H1 (cell line): ENCODE measurements at places on chromosomes 12 and 14. TPM values are rescaled to one million over a fixed set of nuclear protein-coding genes. Genes with fewer than 3 reads are reported as not detected.

- H3K27me3 ChIP-seq = no peaks in the 10 kb centered on the region
- H3K4me3 ChIP-seq = no peak overlapping the region
- DNase-seq = no peak
- H3K4me1 ChIP-seq = no peaks in the 10 kb centered on the region
- H3K36me3 ChIP-seq = no peaks in the 10 kb centered on the region
These were observed 1244.0 kb downstream of the AACS start for GRCh38 chr12:126309278-126309677.

- DNase-seq = no peak
- no peaks in the 10 kb centered on the region for H3K36me3 ChIP-seq
- no peak overlapping the region for H3K4me3 ChIP-seq
- H3K27me3 ChIP-seq = no peaks in the 10 kb centered on the region
These were observed 9.8 kb downstream of the FAM222A start for GRCh38 chr12:109723311-109723881.

The TGFB3 gene
- polyA plus RNA-seq = 0.86 and 1.5 TPM in 2 replicates

GRCh38 chr14:88821888-88822287 is 2.6 kb upstream of the TTC8 start:
- no peak overlapping the region for H3K27ac ChIP-seq
- no peak overlapping the region for H3K4me3 ChIP-seq
- no peaks in the 10 kb centered on the region for H3K4me1 ChIP-seq
- DNase-seq = no peak

GRCh38 chr12:108052260-108052659 is 76.8 kb upstream of the WSCD2 start:
- no peak for DNase-seq
- no peaks in the 10 kb centered on the region for H3K36me3 ChIP-seq
- no peaks in the 10 kb centered on the region for H3K4me1 ChIP-seq
- no peak overlapping the region for H3K27ac ChIP-seq
- H3K4me3 ChIP-seq = no peak overlapping the region

DNA sequence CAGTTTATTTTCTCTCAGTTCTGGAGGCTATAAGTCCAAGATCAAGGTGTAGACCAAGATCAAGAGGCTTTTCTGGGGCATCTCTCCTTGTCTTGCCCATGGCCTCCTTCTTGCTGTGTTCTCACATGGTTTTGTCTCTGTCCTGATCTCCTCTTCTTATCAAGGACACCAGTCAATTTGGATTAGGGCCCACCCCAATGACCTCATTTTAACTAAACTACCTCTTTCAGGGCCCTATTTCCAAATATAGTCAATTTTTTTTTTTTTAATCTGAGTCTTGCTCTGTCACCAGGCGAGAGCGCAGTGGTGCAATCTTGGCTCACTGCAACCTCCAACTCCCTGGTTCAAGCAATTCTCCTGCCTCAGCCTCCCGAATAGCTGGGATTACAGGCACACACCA is 50.8 kb downstream of the TSHR start:
- no peaks in the 10 kb centered on the region for H3K36me3 ChIP-seq
- H3K27me3 ChIP-seq = no peaks in the 10 kb centered on the region
- no peak overlapping the region for H3K27ac ChIP-seq
- DNase-seq = no peak

The OAS2 gene
- polyA plus RNA-seq = 0.06 TPM in 1 of 2 replicates, not detected in the other

DNA sequence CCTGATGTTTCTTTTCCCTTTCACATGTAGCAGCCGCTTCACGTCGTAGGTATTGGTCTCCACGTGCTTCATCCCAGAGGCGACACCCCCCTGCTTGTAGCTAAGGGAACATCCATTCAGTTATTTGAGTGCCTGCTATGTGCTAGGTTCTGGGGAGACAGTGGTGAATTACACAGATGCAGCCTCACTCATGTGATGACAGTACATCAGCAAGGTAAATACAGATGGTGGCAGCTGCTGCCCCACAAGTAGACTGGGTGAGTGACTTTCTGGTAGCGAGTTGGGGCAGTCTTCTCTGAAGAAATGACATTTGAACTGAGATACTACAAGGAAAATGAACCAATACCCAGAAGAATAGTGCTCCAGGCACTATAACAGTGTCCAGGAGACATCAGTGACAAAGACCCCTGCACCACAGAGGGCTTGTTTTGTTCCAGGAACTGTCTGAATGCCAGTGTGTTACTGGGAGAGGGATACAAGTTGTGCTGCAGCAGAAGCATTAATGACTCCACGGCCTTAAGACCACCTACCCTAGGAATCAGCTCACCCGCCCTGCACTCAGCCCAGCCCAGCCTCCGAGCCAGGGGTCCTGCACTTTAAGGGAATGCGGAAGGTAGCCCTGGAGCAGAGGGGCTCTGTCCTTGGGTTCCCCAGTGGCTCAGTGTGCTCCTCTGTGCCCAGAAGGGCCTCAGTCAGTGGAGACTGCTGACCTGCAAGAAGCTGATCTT is 7.3 kb downstream of the AVIL start:
- no peak overlapping the region for H3K4me3 ChIP-seq
- no peak overlapping the region for H3K27ac ChIP-seq
- no peaks in the 10 kb centered on the region for H3K36me3 ChIP-seq

DNA sequence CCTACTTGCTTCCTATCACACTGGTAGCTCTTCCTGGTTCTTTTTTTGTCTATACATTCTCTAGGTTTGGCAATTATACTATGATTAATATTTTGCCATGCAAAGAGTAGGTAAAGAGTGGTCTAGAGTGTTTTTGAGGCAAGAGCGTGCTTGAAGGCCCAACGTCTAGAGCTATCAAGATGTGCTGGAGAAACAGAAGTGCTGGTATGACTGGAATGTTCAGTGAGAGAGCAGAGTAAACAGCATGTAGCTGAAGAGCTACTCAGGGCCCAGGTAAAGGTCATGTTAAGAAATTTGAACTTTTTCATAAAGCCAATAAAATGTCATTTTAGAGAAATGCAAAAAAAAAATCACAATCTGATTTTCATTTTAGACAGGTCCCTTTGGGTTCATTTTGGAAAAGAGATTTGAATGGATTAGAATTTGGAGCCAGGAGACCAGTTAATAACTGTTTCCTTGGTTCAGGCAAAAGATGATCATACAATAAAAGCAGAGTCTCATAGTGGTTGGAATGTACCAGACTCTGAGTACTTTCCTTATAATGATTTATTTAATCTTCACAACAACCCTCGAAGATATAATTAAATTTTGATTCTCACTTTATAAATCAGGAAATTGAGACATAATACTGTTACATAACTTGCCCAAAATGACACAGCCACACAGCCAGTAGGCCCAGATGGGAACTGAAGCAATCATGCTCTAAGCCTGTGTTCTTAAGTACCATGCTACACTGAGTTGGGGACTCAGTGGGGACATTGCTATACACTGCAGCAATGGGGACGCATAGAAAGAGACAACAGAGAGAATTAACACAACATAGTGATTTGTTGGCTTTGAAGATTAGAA is 350.1 kb downstream of the NELL2 start:
- no peak overlapping the region for H3K27ac ChIP-seq
- H3K4me3 ChIP-seq = no peak overlapping the region
- DNase-seq = no peak
- no peaks in the 10 kb centered on the region for H3K27me3 ChIP-seq
- no peaks in the 10 kb centered on the region; the same call in 1 of the 2 replicates for H3K36me3 ChIP-seq
- no peaks in the 10 kb centered on the region for H3K4me1 ChIP-seq

GRCh38 chr14:42079911-42080310 is 473.2 kb downstream of the LRFN5 start:
- H3K36me3 ChIP-seq = no peaks in the 10 kb centered on the region
- H3K4me3 ChIP-seq = no peak overlapping the region
- H3K4me1 ChIP-seq = no peaks in the 10 kb centered on the region
- no peaks in the 10 kb centered on the region for H3K27me3 ChIP-seq
- no peak for DNase-seq
- H3K27ac ChIP-seq = no peak overlapping the region

DNA sequence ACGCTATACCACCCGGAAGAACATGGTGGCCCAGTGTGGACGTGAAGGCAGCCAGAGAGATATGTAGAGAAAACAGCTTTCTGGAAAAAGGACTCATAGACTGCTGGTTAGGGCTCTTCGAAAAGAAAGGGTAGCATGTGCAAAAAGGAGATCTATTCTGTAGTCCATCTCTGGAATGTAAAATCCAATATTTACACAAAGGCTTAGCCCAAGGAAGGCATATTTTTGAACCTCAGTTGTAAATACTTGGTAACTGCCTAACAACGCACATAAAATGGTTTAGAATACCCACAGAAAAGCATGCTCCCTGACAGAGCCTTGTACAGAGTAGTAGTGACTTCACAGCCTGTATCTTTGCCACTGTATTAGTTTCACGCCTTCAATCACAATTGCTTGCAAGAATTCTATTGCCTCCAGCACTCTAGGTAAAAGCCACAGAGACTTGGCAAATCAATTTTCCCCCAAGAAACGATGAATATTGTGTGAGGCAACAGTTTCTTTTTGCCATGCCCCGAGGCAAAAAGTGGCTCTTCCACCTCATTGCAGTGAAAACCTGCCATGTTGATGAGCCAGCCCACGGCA is 59.2 kb downstream of the TRIM9 start:
- H3K27ac ChIP-seq = no peak overlapping the region
- no peaks in the 10 kb centered on the region for H3K27me3 ChIP-seq
- no peak for DNase-seq
- H3K36me3 ChIP-seq = no peaks in the 10 kb centered on the region
- no peaks in the 10 kb centered on the region; the same call in 1 of the 2 replicates for H3K4me1 ChIP-seq

- no peaks in the 10 kb centered on the region for H3K36me3 ChIP-seq
- H3K4me3 ChIP-seq = no peak overlapping the region
- H3K4me1 ChIP-seq = peaks cover 3% of the 10 kb centered on the region
- no peak for DNase-seq
These were observed 180.7 kb downstream of the PHLDA1 start for GRCh38 chr12:75850721-75851462.

- DNase-seq = no peak
- H3K27ac ChIP-seq = no peak overlapping the region
- H3K4me3 ChIP-seq = no peak overlapping the region
- H3K27me3 ChIP-seq = no peaks in the 10 kb centered on the region
- H3K4me1 ChIP-seq = no peaks in the 10 kb centered on the region
- no peaks in the 10 kb centered on the region for H3K36me3 ChIP-seq
These were observed 5.1 kb upstream of the CNIH1 start for GRCh38 chr14:54446161-54446693.

DNA sequence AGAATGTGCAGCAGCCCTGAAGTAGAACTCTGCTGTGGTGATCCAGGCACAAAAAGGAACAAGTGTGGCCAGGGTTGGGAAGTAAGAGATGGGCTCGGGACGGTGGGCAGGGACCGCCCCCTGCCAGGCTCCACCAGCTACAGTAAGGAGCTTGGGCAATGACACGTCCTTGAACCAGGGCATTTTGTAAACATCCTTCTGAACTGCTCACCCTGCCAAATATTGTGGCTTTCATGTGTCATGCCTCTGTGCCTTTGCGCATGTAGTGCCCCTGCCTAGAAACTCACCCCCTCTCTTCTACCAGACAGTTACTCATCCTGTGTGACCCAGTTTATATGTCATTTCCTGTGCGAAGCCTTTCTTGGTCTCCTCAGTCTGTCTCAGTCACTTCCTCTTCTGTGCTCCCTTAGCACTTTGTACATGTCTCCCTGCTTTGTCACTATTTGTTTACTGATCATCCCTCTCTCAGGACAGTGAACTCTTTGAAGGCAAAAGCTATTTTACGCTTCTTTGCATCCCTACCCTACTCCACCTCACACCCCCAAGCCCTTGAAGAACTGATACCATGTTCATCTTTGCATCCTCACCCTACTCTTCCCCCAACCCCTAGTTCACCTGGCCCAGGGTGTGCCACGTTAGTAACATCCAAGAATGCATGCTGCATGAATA is 108.9 kb upstream of the PLEKHG7 start:
- no peaks in the 10 kb centered on the region for H3K4me1 ChIP-seq
- no peaks in the 10 kb centered on the region for H3K27me3 ChIP-seq
- H3K36me3 ChIP-seq = no peaks in the 10 kb centered on the region
- no peak overlapping the region for H3K27ac ChIP-seq
- no peak overlapping the region for H3K4me3 ChIP-seq

The OR4E2 gene
- polyA plus RNA-seq = not detected in 2 replicates

- no peak overlapping the region for H3K4me3 ChIP-seq
- H3K27ac ChIP-seq = no peak overlapping the region
- no peak for DNase-seq
- peaks cover 15% of the 10 kb centered on the region for H3K27me3 ChIP-seq
These were observed 2.6 kb downstream of the TESC start for GRCh38 chr12:117096501-117097042.

DNA sequence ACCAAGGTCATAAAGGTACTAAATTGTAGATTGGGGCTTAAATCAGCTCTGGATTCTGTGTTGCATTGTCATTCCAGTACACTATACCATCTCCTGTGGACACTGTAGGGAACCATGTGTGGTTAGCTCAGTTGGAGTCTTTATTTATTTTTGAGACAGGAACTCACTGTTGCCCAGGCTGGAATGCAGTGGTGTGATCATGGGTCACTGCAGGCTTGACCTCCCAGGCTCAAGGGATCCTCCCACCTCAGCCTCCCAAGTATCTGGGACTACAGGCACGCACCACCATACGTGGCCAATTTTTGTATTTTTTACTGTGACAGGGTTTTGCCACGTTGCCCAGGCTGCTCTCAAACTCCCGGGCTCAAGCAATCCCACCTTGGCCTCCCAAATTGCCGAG is 6.7 kb downstream of the PAPOLA start:
- H3K4me3 ChIP-seq = no peak overlapping the region
- H3K27ac ChIP-seq = no peak overlapping the region
- no peak for DNase-seq
- H3K27me3 ChIP-seq = no peaks in the 10 kb centered on the region
- no peaks in the 10 kb centered on the region for H3K36me3 ChIP-seq

GRCh38 chr12:70796989-70797388 is 123.5 kb downstream of the PTPRR start:
- H3K4me1 ChIP-seq = no peaks in the 10 kb centered on the region
- H3K27me3 ChIP-seq = no peaks in the 10 kb centered on the region
- DNase-seq = no peak

The HPD gene
- 0.28 and 0.48 TPM in 2 replicates for polyA plus RNA-seq

The APOF gene
- polyA plus RNA-seq = not detected in 2 replicates

The RGS6 gene
- polyA plus RNA-seq = 0.26 and 0.33 TPM in 2 replicates

The ALX1 gene
- polyA plus RNA-seq = 0.28 and 0.41 TPM in 2 replicates

- no peak overlapping the region for H3K4me3 ChIP-seq
- peaks cover 15% of the 10 kb centered on the region for H3K4me1 ChIP-seq
- H3K36me3 ChIP-seq = no peaks in the 10 kb centered on the region
- peak; percentile 50 for DNase-seq
- H3K27ac ChIP-seq = no peak overlapping the region
- no peaks in the 10 kb centered on the region for H3K27me3 ChIP-seq
These were observed 103.9 kb downstream of the ZFP36L1 start for GRCh38 chr14:68688872-68689371.

DNA sequence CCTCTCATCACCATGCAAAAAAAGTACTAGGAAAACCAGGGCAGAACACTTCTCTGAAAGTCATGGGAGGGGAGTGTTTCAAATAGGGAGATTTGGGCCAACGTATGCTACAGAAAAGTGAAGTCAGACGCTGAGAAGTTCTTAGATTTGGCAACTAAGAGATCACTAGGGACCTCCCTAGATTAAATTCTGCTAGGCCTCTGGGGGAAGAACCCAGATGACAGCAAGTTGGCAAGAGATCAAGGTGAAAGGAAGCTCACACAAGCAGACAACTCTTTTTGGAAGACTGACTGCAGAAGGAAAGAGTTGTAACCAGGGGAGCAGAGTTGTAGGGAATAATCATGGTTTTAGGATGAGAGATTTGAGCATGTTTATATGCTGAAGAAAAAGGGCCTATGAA is 20.7 kb downstream of the IQSEC3 start:
- H3K36me3 ChIP-seq = no peaks in the 10 kb centered on the region
- H3K27ac ChIP-seq = no peak overlapping the region
- H3K4me3 ChIP-seq = no peak overlapping the region
- no peaks in the 10 kb centered on the region; the same call in 1 of the 2 replicates for H3K4me1 ChIP-seq
- DNase-seq = no peak

The RBP5 gene
- 1.1 and 1.2 TPM in 2 replicates for polyA plus RNA-seq

The IL26 gene
- not detected in 2 replicates for polyA plus RNA-seq
